ENCODE measurements at places on chromosomes 5 and 9.

- no peak for DNase-seq
These were observed 1.3 kb downstream of the ENC1 start for GRCh38 chr5:74638970-74639806.

DNA sequence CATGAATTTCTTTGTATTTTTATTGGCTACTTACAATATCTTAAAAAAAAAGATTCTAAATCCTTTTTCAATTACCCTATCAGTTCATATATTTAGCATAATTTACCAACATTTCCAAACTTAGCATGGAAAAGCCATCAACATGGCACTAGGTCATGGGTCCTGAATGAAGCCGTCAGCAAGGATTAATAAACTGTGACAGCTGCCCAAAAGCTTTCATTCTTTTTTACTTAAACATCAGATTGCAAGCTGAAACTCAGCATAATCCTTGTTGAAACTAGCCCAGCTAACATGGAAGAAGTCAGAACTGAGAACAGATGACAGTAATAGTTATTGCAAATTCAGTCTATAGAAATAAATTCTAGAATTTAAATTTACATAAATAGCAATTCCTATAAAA lies 209.8 kb downstream of the ADAMTS6 start:
- DNase-seq, result no peak

GRCh38 chr9:111975709-111976108 lies 79.1 kb downstream of the UGCG start:
- DNase-seq, result no peak

DNA sequence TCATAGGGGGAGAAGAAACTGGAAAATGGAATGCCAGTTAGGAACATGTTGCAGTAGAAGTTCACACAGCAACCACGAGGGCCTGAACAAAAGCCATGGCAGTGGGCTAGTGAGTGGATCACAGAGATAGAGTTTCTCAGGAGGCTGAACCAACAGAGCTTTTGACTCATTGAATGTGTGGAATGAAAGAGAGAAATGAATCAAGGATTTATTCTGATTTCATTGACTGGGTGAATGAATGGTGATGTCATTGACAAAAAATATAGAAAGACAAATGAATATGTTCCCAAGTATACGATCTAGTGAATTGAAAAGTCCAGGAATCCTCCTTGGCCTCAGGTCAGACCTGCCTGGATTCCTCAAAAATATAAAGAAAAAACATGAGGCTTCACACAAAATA lies 99.2 kb downstream of the ZNF462 start:
- DNase-seq, result no peak

GRCh38 chr5:142189813-142190212 lies 81.2 kb downstream of the NDFIP1 start:
- no peak for DNase-seq

GRCh38 chr5:168428552-168428951 lies 57.7 kb upstream of the RARS1 start:
- no peak for DNase-seq

DNA sequence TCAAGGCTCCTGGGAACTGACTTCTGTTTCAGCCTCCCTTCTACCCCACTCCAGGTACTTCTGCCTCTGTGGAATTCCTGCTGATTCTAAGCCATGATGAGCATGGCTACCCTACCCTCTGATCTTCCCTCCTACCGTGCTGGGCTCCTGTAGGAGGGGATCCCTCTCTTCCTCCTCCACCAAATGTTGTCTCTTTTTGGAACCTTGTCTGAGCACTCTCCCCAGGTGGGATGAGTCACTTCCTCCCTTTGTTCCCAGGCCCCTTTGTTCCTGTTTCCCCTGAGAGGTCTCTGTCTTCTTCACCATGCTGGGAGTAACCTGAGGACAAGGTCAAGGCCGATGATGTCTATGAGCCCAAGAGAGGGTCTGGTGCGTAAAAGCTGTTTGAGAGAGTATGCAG lies 213.2 kb downstream of the GABBR2 start:
- no peak for DNase-seq

DNA sequence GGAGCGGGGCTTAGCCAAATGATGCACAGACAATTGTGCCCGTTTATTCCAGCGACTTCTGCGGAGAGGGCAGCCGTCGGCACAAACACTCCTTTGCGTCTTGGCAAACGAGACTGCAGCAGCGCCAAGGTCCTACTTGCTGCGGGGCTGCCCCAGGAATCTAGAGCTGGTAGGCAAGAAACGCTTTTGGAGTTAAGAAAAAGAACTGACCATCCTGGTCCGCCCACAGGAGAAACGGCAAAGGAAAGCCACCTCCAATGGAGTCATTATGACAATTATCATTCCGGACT lies 2.3 kb downstream of the RXFP3 start:
- DNase-seq, result no peak

DNA sequence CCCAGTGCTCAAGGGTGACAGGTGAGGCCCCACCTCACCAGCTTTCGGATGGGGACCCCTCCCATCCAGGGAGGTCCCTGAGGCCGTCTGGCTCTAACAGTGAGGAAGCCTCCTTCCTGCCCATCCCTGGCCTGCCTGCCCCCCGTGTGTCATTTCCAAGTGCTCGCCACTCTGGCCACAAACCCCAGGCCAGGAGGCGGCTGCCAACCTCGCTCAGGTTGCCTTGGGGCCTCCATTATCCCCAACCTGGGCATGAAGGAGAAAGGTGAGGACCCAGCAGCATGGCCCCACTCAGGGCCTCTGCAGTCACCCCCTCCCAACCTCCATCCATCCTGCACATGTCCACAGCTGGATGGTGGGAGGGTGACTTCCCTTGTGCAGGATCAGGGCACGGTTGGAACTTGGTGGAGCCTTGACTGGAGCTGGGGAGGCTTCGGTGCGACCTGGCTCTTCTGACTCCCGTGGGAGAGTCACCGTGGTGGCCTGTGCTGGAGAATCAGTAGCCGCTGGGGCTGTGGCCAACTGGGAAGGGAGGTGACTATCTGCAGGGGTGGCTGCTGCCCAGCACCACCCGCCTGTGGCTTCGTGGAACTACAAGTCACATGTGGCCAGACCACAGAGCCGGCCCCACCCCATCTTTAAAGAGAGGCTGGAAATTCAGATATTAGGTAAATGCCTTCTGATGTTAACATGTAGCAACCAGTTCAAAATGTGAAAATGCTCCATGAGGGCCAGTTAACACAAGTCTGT lies 37.5 kb upstream of the GFPT2 start:
- no peak for DNase-seq

- DNase-seq, result no peak
These were observed 2000.1 kb downstream of the EFNA5 start for GRCh38 chr5:105670596-105670995.

DNA sequence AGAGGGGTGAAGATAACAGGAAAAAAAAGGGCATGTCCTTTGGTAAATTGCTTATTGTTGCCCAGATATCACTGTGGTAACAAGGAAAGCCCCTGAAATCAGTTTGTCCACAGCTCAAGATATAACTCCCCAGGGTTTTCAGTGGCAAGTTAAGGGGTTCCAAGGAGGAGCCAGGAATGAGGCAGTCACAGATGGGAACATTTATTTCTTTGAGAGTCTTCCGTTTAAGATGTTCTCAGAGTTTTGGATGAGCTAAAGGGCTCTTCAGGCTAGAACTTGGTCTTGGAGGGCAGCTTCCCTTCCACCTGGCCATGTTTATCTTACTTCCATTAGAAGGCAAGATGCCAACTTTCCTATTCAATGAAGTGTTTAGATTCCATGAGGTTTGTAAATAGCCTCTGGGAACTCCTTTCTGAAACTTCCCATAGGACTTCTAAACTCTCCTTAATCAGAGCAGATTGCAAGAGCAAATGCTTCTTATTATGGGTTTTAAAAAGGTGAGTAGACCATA lies 277.6 kb upstream of the TNC start:
- DNase-seq, result no peak

GRCh38 chr5:38651806-38652205 lies 95.4 kb upstream of the LIFR start:
- DNase-seq, result no peak

- no peak for DNase-seq
These were observed 164.8 kb upstream of the CDKN2B start for GRCh38 chr9:22173908-22174307.

DNA sequence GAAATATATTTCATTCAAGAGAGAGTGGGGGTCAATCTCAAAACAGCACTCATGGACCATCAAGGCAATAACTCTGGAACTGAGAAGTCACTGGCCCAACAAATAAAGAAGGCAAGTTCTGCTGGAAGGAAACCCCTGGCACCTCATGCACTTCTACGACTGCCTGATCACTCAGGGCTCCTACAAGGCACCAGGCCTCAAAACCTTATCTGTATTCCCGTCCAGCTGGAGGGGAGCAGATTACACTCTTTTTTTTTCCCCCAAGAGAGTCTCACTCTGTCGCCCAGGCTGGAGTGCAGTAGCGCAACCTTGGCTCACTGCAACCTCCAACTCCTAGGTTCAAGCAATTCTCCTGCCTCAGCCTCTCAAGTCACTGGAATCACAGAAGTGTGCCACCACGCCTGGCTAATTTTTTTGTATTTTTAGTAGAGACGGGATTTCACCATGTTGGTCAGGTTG lies 49.9 kb downstream of the P4HA2 start:
- no peak for DNase-seq

GRCh38 chr9:80197661-80198060 lies 625.9 kb downstream of the TLE4 start:
- no peak for DNase-seq

GRCh38 chr9:33620738-33621439 lies 96.8 kb downstream of the ANKRD18B start:
- no peak for DNase-seq

- DNase-seq, result no peak
These were observed 2.2 kb downstream of the CDH12 start for GRCh38 chr5:22850981-22851380.

DNA sequence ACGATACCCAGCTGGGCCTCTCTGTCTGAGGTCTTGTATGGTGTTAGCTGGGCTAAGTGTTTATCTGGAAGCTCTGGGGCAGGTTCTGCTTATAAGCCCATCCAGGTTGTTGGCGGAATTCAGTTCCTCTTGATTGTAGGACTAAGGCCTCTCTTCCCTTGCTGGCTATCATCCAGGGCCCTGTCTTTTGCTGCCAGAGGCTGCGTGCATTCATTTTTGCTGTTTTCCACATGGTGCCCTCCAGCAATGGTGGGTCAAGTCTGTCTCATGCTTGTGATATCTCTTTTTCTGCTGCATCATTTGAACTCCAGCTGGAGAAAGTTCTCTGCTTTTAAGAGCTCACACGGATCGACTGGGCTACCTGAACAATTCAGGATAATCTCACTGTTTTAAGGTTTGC lies 105.7 kb upstream of the ZNF618 start:
- no peak for DNase-seq

GRCh38 chr9:85130260-85130659 lies 460.7 kb downstream of the NTRK2 start:
- DNase-seq, result no peak

DNA sequence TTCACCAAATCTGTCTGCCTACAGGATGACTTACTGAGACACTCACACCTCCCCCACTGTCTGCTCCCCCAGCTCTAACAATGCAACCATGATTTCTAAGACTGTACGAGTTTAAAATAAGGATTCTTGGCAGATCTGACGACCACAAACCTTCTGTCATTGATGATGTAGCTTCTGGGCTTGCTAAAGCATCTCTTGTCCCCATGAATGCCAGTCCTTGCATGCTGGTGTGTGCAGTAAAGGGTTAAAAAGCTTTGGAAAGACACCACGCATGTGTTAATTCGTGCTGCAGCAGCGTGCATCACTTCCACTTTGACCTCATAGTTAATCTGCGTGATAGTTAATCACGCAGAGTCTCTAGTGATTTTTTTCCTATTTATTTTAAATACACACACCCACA lies 411 bp upstream of the GABRG2 start:
- DNase-seq, result no peak

DNA sequence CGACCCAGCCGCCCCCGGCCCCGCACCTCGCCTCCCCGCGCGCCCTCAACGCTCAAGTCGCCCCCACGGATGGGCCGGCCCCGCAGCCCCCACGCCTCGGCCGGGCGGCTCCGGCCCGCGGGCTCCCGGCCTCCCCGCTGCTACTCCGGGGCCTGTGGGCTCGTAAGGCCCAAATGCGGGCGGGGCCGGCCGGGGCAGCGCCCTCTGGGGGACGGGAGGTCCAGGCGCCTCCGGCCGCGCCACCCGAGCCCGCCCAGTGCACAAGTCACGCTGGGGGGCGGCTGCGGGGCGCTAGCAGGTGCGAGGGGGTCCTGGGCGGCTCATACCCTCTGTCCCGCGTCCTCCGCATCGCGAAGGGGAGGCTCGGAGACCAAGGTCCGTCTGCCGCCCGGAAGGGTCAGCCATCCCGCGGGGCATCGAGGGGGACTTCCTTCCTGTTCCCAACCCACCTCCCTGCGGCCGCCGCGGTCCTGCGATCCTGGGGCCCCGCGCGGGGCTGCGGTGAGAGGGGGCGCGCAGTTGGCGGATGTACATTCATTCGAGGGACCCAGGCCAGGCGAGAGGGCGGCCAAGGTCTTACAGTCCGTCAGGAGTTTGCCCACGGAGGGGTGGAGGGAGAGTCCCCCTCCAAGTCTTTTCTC lies at the start of gene CIZ1:
CIZ1 (minus strand) TSS at position 167 of the 641 bp plus-strand sequence. CDS start 715 bp downstream, outside the sequence.
- peak; percentile 70 for DNase-seq

All from activated CD8-positive, alpha-beta memory T cell treated with anti-CD3 and anti-CD28 coated beads for 1 hour (primary cell).